ENCODE measurements at places on chromosomes 3 and 15.

- no peak for DNase-seq
These were observed 117.3 kb upstream of the ALDH1A3 start for GRCh38 chr15:100762289-100762688.

GRCh38 chr15:40454904-40455391 lies 14.2 kb downstream of the BAHD1 start:
- no peak for DNase-seq

DNA sequence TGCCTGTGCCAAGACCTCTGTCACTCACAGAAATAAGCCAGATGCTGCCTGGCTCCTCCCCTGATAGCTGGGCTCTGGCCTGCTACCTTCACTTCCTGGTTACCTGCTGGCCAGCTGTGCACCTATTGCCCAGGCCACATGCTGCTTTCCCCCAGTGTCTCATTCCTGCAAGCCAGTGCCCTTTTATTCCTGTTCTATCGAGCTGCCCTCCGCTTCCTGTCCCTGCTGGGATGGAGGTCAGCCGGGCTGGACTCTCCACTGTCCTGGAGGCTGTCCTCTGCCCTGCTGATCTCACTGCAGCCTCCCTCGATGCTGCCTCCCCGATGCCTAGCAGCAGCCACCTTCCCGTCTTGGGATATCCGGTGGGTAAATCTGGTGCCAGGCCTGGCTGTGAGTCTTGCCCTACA lies 37.0 kb upstream of the SNRPA1 start:
- DNase-seq = no peak

DNA sequence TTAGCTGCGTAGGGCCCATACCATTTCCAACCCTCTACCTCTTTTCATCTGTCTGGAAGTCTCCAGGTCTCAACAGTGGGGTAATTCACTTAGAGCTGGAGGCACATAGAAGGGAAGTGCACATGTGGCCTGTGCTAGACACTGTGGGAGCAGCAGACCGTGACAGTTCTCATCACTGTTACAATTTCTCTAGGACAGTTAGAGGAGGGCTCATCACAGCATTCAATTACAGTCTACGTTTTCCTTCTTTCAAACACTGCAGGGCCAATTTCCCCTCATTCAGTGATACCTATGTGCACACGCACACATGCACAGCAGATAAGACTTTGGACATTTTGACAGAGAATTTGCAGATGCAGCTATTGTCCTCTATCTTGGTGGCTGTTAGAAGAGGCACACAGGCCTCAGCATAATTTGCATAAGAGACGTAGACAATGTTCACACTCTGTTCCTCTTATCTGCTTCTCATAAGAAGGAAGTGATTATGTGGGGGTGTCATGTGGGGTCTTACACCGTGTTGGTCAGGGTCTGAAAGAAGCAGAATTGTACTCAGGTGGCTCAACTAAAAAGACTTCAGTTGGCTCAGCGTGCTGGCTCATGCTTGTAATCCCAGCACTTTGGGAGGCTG lies 12.6 kb upstream of the HRG start:
- DNase-seq = no peak

GRCh38 chr15:67732671-67733374 lies 92.5 kb upstream of the SKOR1 start:
- DNase-seq = no peak

DNA sequence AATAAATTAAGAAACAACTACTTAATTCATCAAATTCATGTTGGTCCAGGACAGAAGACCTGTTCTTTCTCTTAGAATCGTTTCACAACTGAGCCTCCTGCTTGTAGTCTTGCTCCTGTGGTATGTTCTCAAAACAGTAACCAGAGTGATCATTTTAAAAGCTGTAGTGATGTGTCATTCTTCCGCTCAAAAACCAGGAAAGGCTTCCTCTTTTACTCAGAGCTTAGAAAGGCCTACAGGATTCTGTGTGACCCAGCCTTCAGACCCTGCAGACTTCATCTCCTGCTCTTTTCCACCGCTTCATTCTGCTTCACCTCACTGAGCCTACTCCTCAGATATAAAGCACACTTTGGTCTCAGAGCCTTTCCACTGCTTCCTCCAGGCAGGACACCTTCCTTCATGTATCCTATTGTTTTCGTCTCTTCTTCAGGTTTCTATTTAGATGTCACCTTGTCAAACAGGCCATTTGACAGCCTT lies 22.7 kb downstream of the ST6GAL1 start:
- DNase-seq = peak; percentile 31

DNA sequence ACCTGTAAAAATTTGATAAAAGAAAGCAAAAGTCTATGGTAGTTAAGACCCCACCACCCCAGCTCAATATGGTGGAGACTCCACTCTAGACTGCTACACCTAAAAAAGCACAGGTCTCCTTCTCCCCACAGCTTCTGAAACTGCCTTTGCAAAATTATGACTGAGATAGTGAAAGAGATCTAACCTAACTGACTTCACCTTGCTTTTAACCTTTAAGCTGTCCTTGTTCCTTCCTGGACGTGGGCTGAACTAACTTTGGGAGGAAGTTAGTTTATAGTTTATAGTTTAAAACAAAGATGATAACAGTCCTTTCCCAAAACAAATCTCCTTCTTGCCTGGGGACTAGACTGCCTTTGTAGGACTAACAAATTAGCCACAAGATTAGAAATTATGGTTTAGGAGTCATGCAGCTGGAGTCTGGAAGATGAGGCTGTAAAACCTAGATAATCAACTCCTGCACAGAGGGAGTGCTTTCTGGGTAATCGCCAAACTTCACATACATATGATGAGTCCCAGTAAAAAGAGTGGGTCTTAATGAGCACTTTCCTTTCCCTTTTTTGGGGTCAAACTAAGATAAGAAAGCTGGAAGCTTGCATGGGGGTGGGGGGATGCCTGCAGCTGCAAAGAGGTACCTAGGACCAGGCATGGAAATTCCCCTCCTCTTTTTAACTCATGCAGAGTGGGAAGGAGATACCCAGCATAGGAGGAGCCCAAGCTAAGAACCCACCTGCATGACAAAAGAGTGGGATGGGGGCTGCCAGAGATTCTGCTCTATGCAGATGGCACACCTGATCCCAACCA lies 17.5 kb downstream of the CCR8 start:
- peak; percentile 90 for DNase-seq
